ENCODE measurements at places on chromosomes 11 and 22.

GRCh38 chr22:40473703-40474102 lies 103.3 kb downstream of the SGSM3 start:
- no peak for DNase-seq

DNA sequence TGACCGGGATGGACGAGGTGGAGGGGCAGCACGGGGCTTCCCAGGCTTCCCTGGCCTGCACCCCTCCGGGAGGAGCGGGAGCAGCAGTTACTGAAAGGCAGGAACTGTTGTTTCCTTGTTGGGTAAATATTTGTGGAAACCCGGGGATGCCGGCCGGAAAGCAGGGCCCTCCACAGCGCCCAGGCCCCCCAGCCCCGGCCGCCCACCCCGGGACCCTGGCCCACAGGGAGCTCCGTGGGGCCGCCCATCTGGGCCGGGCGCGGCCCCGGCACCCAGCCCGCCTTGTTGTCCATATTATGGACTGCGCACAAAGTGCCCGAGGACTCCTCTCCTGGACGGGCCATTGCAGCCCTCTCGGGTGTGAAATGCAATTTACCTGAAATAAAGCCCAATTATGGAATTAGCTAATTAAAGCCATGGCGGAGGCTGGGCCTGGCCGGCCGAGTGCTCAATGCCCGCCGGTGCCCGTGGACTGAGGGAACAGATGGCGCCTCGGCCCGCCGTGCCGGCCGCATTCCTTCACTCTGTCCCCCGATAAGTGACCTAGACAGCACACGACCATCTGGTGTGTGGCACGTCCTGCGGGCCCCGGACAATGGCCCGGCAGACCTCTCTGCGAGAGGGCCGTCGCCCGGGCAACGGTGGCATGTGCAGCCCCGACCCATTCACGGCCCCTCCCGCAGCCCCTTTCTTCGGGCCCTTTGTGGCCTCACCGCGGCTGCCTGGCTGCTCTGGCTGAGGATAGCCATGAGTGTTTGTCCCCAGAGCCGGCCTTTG lies 35.4 kb downstream of the CDKN1C start:
- DNase-seq, result no peak

GRCh38 chr22:45819305-45819704 lies 147.7 kb downstream of the ATXN10 start:
- DNase-seq, result no peak

DNA sequence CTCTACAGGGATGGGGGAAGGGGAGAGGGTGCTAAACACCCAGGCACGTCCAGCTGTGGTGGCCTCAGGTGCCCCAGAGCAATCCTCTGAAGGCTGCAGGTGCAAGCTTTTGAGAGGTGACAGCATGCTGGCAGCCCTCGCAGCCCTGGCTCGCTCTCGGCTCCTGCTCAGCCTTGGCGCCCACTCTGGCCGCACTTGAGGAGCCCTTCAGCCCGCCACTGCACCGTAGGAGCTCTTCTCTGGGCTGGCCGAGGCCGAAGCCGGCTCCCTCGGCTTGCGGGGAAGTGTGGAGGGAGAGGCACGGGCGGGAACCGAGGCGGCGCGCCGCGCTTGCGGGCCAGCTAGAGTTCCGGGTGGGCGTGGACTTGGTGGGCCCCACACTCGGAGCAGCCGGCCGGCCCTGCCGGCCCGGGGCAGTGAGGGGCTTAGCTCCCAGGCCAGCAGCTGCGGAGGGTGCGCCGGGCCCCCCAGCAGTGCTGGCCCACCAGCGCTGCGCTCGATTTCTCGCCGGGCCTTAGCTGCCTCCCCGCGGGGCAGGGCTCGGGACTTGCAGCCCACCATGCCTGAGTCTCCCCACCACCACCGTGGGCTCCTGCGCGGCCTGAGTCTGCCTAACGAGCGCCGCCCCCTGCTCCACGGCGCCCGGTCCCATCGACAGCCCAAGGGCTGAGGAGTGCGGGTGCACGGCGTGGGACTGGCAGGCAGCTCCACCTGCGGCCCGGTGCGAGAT lies 112.1 kb downstream of the TRIM29 start:
- no peak for DNase-seq
